Stimulated activated CD4-positive, alpha-beta T cell treated with anti-CD3 and anti-CD28 coated beads, Interleukin-12 subunit alpha, Interleukin-12 subunit beta, amount 100 ng/mL, for 24 hours (primary cell): ENCODE measurements at places on chromosomes 5 and 9.

GRCh38 chr5:57417971-57418370, 64.6 kb downstream of the ACTBL2 start:
- no peak for DNase-seq

DNA sequence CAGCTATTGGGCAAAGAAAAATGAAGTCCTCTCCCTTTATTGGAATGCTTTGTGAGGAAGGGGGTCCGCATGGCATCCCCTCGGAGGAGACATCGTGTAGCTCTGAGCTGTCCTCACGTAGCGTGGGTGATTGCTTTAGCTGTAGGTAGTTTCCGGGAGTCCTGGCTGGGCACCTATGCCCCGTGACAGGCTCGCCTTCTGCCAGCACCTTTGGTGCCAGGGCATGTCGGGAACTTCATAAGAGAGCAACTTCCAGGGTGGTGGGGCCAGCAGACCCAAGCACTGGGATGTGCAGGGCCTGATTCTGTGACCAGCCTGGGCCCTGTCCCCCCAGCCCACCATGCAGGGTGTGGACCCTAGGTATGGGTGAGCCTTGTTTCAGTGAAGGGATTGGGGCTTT, 64.0 kb downstream of the WNK2 start:
- no peak for DNase-seq

DNA sequence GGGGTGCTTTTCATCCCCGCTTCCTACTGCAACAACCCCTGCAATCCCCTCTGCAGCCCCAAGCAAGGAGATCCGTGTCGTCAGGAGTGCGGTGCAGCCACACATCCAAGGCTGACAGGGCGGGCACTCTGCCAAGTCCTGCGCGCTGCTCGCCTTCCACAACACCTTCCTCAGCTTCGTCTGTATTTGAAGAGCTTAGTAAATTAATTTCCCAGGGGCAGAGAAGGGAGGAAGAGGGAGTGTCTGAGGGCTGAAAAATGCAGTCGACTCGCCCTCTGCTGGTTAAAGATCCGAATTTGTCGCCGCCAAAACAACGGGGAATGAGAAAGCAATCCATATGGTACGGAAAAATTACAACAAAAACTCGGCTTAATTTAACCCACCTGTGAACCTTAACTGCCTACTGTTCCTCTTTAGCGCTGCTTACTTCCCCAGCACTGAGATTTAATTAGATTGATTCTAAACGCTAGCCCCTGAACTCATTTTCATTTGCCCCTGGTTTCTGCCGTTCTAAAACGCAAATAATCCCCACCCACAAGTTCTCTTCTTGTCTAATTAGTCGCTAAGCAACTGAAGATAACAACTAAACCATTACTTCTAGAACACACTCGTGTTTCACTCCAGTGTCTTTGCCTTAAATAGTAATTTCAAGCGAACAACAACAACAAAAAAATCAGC, 10.9 kb upstream of the PCDHB1 start:
- DNase-seq = no peak

DNA sequence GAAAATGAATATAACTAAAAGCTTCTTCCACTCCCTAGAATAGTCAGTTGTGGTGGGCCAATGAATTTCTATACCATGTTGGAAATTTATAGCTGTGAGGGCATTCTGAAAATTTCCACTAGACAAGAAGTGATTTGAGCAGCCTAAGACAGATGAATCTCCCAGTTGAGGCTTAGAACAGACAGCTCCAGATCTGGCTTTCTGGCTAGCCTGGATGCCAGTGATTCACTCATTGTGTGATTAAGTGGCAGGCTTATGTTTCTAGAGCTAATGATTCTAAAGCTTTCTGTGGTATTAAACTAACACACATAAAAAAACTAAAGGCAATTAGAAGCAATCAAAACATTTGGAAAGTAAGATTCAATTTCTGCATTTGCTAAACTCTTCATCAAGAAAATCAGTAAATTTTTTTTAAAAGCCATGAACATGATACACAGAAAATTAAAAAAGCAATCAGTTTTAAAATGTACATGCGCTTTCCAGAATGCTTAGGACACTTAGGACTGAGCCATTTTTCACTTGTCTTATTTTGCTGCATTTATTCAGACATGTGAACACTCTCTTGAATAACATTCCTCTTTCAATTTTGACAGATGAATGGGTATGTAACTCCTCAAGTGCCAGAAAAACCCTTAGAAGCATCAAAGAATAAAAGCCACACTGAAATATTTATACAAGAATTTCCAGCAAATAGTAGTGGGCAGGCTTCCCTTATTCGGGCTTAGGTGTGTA, 100.5 kb upstream of the GNAQ start:
- no peak for DNase-seq

DNA sequence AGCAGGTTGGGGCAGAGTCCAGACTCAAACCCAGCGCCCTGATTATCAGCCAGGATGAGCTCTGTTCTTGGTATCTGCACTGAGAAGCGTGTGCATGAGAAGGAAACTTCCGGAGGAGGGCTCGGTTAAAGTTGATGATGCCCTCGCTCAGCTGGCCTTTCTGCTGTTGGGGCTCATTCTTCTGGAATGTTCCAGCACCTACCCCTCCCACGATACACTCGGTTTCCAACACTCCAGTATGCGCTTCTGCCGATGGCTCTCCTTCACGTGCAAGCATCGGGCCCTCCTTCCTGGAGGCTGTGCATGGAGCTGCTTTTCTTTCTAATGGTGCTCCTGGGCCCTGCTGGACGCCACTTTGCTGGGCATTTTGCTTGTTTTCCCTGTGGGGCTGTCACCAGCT, 134.0 kb downstream of the RXRA start:
- DNase-seq = no peak

- DNase-seq = no peak
These were observed 41.3 kb upstream of the CKMT2 start for GRCh38 chr5:81191726-81192372.

DNA sequence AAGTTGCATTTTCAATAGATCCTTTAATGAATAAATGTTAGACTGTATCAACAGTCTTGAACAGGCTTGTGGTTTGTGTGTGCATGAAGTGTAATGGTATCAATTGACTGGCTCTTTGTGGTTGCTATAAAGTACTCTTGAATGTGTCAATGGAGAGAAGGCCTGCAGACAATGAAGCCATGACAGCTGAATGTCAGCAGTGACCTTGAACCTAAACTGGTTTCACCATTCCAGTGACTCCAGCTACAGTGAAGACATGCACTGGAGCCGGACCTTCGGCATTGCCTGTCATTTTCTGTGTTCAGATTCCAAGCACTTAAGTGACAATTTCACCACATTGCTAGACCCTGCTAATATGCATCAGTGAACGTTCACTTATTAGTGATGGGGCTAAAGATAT, 276.0 kb upstream of the TMEM161B start:
- DNase-seq = no peak
